ENCODE measurements at places on chromosomes 11 and 22.

- no peak for DNase-seq
These were observed 71.6 kb upstream of the NECTIN1 start for GRCh38 chr11:119800619-119801018.

DNA sequence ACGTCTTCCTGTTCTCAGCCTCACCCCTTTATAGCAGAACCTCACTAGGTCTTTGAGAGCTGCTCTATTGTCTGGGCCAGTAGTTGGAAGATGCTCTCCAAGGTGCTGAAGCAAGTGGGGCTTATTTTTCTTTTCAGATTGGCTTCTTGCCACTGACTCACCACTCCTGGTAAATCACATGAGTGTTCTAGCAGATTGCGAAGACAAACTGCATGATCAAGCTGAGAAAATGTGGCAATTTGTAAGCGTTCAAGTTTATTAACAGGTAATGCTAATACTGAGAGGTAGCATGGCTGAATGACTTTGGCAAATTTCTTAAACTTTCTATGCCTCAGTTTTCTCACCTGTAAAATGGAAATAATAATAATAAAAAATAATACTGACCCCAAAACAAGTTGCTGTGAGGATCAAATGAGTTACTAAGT, 59.2 kb downstream of the CACNG2 start:
- DNase-seq, result no peak

GRCh38 chr11:77072851-77073327, 6.1 kb downstream of the CAPN5 start:
- DNase-seq, result no peak

- DNase-seq, result no peak
These were observed 785.4 kb upstream of the API5 start for GRCh38 chr11:42526426-42526825.

- no peak for DNase-seq
These were observed 30.3 kb upstream of the PRR5 start for GRCh38 chr22:44671742-44672141.

DNA sequence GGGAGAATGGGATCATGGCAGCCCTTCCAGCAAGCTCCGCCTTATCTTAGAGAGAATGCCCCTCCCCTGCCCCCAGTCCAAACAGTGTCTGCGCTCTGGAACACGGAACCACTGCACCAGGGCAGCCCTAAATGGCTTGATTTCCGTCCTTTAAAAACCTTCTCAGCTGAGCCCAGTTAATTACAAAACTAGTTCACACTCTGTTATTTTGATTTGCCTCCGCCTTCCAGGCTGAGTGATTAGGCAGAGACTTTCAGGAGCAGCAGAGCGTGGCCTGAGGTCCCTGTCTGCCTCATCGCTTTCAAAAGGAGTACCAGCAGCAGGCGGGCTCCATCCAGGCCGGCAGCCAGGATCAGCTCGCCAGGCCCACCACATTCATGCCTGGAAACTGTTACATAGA, 313.0 kb downstream of the BRD1 start:
- DNase-seq, result no peak

- DNase-seq, result no peak
These were observed 213.9 kb upstream of the UBASH3B start for GRCh38 chr11:122441666-122442035.

Data from DMS79 (cell line).